ENCODE measurements at places on chromosomes 12 and 14.

DNA sequence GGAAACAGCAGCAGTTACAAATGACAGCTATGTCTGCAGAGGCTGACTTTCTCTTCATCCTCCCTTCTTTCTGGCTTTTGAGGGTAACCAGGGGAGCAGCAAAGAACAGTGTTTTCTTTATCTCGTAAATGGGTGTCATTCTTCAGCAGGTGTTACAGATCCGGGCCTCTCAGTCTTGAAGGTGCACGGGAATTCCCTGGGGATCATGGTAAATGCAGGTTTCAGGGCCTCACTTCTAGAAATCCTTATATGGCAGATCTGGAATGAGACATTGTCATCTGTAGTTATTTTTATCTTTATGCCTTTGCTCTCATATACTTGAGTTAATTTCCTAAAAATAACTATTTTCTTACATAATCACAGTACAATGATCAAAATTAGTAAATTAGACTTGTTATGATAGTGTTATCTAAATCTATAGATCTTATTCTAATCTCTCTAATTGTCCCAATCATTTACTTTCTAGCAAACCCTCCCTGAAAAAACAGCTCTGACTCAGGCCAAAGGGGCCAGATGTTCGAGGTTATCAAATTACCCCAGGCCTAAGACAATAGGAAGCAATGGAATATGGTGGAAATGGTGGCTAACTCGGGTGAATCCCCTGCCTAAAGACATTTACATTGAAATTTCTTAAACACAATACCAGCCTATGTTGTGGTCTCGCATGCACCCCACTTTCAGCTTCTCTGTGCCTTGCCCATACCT is 145.0 kb downstream of the CAND1 start:
- no peak for DNase-seq

GRCh38 chr14:91019673-91020072 is 40.8 kb downstream of the RPS6KA5 start:
- DNase-seq = no peak

GRCh38 chr12:57343703-57344378 is 87.0 kb downstream of the R3HDM2 start:
- no peak for DNase-seq

DNA sequence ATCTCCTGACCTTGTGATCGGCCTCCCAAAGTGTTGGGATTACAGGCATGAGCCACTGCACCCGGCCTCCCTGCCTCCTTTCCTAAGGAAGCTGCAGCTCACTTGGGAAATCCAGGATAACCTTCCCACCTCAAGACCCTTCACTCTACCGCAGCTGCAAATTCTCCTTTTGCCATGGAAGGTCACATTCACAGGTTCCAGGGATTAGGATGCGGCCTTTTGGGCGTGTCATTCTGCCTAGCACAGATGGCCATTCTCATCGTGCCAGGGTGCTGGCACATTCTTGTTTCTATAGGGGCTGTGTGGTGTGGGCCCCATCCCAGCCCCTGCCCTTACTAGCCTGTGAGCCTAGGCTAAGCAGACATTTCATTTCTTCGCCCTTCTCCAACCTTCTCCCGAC is 219.9 kb downstream of the CHST11 start:
- no peak for DNase-seq

DNA sequence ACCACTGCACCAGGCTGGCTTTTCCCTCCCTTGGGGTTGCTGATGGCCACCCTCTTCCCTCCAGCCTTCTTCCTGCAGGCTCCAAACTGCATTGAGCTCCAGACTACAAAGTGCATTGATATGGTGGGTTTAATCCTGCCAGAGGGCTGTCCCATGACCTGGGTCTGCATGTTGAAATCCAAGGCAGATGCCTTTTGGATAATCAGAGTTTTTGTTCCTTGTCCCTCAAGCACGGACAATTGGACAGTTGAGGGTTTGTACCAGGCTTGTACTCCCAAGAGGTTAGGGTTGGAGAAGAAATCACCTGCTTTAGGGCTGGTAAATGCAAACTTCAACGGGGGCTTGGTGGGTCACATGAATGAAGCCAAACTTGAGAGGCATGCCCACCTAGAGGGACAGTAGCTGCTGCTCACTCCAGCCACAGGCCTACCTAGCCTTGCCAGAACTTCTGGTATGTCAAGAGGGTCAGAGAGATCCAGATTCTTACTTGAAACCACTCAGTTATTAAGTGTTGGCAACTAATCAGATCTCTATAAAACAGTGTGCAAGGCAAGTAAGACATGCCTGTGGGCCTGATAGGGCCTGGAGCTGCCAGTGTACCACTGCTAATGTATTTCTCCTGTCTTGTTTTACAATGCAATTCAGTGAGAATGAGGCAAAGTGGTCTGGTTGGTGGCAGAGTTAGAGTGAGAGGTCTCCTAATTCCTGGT is 21.7 kb upstream of the KRT83 start:
- DNase-seq = no peak

GRCh38 chr14:83294941-83295340 is 1761.3 kb upstream of the SEL1L start:
- peak; percentile 57 for DNase-seq

- DNase-seq = no peak
These were observed 82.9 kb upstream of the DYNC1H1 start for GRCh38 chr14:101881426-101881825.

- DNase-seq = no peak
These were observed 20.0 kb upstream of the GCH1 start for GRCh38 chr14:54922598-54922997.

DNA sequence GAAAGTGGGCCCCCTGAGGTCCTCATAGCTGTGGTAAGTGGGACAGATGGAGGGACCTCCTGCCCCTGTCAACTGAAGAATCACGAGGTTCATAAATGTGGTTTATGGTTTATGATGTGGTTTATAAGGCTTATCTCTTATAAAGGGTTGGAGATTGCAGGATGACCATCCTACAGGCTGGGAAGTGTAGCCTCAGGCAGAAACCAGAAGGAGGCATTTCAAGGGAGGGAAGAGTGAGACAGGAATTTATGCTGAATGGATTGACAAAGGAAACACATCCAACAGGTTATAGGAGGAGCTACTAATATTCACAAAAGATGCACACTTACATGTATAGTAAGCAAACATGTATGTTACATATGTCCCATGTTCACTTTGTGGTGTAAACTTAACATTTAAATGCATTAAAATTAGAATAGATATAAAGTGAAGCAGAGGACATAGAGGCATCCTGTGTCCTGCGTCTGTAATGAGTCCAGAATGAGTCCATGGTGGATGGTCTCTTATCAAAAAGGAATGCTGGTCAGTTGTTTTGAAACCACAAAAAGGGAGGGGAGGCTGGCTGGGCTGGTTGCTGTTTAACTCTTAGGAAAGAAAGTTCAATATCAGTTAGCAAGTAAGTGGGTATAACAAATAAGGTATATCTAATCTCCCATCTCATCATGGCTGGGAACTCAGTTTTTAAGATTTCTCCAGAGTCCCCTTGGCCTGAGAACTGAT is 149.0 kb upstream of the RMST start:
- DNase-seq = no peak

DNA sequence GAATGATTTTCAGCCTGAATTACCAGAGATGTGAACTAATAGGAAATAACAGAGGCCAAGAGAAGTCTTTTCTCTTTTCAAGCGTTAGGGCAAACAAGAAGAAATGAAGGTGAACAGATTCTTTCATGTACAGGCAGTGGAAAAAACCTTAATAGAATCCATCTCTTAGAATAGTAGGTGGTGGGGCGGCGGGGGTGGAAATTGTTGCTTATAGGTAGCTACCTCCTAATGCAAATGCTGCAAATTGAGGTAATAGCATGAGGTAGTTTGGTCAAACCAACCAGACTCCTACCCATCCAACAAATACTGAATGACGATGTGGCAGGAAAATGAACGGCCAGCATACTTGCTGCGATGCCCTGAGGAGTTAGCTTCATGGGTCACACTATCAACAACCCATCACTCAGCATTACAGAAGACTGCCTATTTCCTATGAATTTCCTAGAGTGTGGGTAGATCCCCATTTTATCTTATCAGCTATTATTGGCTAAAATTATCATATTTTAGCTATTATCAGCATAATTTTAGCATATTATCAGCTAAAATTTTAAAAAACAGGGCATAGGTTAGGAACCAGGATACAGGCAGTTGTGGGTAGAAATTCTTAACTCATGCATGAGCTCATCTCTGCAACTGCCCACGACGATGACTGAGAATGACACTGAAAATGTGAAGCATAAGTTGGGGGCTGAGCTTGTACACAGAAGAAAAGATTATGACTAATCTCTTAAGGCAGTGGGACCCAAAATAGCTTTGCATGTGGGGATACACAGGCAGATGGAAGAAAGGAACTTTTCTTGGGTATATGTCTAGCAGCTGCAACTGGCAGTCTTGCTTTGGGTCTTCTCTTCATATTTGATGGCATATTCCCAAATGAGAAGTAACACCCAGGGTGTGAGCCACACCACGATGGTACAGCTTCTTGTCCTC is 68.7 kb downstream of the NIN start:
- peak; percentile 70 for DNase-seq

DNA sequence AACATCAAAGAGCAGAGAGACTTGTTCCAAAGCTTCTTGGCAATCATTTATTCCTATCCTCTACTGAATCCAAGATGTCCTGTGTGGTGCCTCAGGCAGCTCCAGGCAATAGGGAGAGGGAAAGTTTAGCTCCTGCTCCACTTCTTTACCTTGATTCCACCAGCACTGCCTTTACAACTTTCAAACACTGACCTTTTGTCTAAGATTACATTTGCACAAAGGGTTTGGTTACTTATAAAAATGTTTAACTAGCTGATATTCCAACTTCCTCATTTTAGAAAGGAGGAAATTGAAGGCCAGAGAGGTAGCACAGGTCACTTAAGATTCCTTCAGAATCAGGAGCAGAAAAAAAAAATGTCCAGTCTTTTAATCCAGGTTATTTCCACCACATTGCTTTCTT is 192.7 kb downstream of the BTG1 start:
- DNase-seq = no peak

DNA sequence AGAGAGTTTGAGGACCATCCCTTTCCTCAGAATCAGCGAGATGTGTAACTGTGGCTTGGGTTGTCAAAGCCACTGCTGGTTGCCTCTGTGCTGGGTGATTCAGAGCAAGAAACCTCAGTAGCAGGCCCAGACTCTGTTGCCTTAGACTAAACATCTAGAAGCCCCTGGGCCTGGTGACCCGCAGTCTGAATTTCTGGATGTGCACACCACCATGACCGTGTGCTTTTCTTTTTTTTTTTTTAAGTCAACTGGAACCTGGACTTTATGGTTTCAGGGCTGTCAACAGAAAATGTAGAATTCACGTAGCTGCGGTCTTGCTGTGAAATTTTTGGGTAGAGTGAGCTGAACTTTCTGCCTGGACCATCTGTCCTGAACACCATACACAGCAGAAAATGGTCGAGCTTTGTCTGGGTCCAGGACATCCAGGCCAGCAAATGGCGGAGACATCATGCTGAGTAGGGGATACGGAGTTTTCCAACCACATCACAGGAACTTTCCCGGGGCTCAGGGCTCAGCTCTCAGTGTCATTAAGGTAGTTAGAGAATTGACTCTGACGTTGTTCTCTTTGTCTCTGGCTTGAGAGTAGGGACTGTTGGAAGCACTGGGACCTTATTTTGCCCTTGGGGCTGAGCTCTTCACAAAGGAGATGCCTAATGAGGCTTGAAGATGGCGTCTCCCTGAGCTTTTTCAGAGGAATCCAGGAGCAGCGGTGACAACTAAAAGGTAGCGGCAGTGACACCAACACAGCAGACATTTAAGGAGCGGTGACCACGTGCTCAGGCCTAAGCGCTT is 23.0 kb upstream of the BATF start:
- no peak for DNase-seq

- no peak for DNase-seq
These were observed 62.5 kb downstream of the CACNA1C start for GRCh38 chr12:2115101-2115845.

DNA sequence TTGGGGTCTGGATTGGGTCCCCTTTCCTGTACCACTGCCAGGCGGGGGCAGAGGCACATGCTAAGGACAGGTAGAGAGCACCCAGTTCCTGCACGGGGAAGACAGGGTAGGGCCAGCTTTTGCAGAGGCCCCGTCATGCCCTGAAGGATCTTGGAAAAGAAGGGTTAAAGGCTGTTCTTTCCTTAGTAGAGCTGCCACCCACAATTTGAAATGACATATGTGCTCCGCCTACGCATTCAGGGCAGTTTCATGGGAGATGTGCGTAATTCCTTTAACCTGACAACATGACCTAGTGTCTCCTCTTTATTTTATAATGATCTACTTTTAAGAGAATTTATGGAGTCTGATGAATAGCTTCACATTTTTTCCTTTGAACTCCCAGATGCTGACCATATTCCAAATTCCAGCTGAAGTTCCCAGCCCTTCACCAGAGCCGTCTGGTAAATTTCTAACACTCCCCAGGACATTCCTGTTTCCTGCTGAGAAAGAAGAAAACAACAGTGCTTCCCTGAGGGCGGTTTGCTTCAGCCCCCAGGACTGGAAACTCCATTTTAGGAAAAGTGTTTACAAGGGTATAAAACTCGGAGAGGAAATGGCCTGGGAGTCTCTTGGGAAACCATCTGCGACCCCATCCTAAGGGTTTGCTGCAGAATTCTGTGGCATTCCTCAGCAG is 58.9 kb upstream of the PLEKHG3 start:
- DNase-seq = peak; percentile 99

DNA sequence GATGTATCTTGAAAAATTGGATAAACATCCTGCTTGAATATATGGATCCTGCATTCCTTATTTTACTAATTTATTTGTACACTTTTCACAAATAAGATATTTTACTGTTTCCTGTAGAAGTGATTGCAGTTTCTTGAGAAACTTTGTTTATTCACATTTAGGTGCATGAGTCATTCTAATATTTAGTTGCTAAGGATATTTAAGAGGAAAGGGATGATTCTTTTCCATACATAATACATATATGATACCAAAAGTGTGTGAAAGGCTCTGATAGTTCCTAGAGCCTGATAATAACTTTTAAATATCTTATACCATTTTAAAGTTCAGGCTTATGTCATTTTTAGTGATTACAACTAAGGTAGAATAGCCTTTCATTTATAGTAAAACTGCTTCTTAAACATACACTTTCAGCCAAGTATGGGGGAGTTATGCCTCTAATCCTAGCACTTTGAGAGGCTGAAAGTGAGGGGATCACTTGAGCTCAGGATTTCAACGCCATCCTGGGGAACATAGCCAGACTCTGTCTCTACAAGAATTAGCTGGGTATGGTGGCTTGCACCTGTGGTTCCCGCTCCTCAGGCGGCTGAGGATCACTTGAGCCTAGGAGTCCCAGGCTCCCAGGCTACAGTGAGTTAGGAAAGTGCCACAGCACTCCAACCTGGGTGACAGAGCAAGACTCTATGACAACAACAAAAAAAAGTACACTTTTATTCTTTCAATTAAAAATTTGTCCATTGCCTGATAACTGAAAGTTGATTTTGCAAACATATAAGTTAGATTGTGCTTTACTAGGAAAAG is 262.6 kb upstream of the LRIG3 start:
- no peak for DNase-seq
